Mesenteric fat pad (tissue), 1 donor: ENCODE measurements at places on chromosomes 5 and 9. TPM values are rescaled to one million over a fixed set of nuclear protein-coding genes. Genes with fewer than 3 reads are reported as not detected.
A peak's percentile ranks its signal among the peaks of the same experiment; 100 is the strongest.

- no peak for DNase-seq
Measured at GRCh38 chr5:108507631-108508030, 125.7 kb upstream of the FBXL17 start.

Gene TEX48
- not detected for total RNA-seq

Gene GPR150
- total RNA-seq, result 0.32 TPM

Gene DNAJC21
- total RNA-seq, result 34.9 TPM

DNA sequence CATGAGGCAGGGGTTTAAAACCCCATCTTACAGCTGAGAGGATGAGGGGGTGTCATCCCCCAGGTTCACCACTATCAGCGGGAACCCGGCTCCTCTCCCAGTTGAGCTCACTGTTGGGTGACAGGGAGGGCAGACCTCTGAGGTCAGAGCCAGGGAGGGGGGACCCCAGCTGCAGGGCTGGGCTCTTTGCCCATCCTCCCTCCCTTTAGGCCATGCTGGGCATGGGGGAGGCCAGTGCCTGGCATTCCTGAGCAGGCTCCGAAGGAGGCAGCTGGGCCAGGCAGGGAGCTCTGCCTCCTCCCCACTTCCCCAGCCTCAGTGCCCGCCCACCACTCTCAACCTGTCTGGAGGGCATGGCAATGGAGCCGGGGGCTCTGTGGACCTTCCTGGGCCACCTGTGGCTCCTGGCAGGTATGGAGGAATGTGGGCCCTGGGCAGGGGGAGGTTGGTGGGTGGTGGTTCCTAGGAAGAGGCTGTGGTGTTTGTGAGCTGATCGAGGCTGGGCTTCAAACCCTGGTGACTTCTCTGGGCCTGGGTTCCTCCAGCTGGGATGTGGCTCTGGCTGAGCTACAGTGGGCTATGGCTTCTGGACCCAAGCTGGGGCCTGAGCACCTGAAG lies 12.6 kb downstream of the CRB2 start:
- no peak for DNase-seq

Gene FAF2
- 34.2 TPM for total RNA-seq

- no peak for DNase-seq
Measured at GRCh38 chr5:54870271-54870670, 115.1 kb downstream of the ESM1 start.

Gene LHX2
- total RNA-seq, result 0.80 TPM

GRCh38 chr9:103713631-103714030 lies 380.5 kb upstream of the SMC2 start:
- no peak for DNase-seq

DNA sequence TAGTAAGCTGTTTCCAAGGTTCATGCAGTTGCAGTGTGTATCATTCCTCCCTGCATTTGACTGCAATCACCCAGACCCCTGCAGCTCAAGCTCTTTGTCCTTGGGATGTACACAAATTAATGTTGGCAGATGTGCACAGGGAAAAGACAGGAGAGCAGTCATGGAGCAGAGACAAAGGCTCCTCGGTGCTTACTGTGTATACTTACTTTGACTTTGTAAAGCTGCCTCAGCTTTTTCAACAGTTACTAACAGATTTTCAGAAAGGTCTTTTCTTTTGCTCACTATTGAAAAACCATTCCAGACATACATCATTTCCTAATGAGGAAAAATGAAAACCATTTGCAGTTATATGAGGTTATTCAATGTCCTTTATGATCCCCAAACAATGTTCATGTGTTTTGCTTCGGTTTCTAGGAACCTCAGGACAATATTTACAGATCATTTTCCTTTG lies 124.9 kb downstream of the TTC39B start:
- no peak for DNase-seq

DNA sequence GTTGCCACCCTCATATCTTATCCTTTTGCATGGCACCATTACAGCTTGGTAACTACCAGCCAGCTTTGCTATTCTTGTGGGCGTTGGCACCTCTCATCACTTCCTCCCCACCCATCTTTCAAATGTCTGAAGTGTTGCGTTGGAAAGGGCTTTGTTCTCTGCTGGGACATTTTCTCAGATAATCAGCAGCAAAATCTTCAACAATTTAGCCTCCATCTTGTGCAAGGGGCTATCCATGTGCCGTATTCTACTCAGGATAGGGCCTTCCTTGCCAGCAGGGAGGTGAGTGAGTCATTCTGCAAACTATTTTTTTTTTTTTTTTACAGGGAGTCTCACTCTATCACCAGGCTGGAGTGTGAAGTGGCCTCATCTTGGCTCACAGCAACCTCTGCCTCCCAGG lies 62.1 kb upstream of the NUDT12 start:
- no peak for DNase-seq

GRCh38 chr5:134793111-134793510 lies 34.5 kb downstream of the DDX46 start:
- no peak for DNase-seq

DNA sequence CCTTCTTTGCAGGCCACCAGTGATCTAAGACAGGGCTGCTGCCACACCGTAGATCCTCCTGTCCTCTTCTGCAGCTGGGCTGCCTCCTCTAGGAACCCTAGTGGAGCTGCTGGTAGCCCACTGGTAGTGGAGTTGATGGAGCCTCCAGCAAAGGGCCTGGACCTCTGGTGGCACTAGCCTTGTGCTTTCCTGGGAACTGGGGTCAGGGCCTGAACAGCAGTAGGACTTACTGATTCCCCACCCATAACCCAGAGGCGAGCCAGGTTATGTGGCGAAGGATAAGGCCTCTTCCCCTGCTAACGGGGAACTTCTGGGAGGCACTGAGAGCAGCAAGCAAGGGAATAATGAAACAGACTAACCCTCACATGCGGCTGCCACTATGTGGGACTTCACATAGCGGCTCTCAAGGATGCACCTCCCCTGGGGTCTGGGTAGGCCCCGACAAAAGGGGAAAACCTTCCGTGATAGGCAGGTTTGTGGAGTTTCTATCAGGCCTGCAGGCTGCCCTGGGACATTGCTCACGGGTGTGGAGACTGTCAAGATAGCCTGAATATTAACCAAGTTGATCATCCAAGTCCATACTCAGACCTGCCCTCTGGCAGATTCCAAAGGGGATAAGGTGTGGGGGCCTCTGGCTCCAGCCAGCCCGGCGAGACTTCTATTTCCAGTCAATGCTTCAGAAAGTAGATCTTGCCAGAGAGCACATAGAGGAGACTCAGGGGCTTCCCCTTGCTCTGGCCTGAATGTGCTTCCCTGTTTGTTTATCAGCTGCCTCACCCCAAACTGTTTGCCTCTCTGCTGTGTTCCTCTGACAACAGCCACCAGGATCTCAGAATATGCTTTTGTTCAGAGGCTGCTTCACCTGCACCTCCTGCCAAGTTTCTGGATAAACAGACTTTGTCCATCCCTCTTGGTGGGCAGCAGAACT lies 7.4 kb downstream of the SLC22A4 start:
- no peak for DNase-seq

GRCh38 chr9:125479846-125480615 lies 218.4 kb downstream of the GAPVD1 start:
- DNase-seq, result no peak

DNA sequence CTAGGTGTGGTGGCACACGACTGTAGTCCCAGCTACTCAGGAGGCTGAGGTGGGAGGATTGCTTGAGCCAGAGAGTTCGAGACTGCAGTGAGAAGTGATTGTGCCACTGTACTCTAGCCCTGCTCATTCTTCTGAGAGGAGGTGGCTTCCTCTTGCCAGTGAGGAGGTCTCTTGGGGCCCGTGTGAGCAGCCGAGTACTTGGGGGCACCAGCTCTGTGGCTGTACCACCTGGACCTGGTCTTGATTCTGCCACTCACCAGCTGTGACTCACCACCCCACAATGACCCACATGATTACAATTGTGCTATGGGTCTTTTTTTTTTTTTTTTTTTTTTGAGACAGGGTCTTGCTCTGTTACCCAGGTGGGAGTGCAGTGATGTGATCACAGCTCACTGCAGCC lies 18.0 kb upstream of the CRB2 start:
- DNase-seq, result no peak

- DNase-seq, result no peak
Measured at GRCh38 chr5:33180900-33181299, 259.9 kb upstream of the TARS1 start.

- DNase-seq, result no peak
Measured at GRCh38 chr9:76378367-76379073, 15.7 kb downstream of the RFK start.

- no peak for DNase-seq
Measured at GRCh38 chr5:161539016-161539415, 7.5 kb downstream of the GABRB2 start.

Gene GZMA
- total RNA-seq, result 1.0 TPM

DNA sequence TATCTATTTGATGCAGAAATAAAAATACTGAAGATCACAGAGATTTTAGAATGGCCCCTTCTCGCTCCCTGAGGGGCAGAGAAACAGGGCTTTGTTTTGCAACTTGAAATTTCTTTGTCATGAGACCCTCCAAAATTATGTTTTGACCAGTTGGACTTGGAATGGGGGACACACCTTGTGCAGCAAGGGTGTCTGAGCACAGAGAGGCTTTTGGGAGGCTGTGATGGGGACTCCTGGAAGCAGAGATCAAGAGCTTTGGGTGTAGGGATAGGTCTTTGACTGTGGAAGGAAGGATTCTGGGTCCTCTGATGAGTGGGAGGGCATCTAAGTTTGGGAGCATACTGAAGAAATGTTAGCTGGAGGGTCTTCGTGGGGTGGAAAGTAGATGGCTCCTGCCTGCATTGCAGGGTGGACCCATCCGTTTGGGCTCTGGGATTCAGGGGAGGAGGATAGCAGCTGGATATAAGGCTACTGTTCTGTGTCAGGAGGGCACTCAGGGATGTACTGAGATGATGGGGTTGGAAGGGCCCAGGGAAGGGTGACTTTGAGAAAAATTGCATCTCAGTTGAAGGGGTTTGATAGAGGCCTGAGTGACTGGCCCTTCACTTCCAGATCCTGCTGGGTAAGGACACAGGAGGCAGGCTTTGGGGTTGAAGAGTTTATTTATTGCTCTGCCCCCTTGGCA lies 1.8 kb upstream of the MYORG start:
- DNase-seq, result no peak

DNA sequence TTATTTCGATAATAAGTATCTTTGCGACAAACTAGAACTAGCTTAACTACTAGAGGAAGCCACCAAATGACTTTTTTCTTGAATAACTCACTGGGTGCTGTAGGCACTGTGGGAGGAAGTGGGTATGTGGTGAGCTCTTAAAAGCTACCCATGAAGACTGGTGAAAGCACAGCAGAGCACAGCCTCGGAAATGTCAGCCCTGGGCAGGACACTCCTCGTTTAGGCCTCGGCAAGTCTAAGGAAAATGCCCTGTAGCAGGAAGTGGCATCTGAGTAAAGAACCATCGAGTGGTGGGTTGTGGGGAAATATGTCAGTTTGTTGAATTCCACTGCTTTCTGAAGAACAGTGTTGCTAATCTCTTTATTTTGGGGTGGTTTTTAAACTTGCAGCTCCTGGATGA lies 44.0 kb upstream of the NCS1 start:
- DNase-seq, result no peak

Gene BTNL9
- 407 TPM for total RNA-seq

DNA sequence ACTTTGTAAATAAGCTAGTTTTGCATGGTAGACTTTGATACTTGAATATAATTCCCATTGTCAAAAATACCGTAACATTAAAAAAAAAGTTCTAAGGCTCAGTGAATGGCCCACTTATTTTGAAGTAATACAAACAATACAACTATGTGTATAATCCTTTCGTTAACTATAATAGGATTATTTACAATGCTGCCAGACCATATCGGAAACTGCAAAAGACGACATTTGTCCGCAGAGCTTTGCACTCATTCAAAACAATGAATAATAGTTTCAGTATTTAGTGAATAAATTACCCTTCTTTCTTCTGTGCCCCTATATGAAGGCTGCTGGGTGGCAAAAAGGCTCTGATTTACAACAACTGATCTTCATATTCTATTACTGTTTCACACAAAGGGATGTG lies 121.8 kb downstream of the DROSHA start:
- DNase-seq, result no peak

DNA sequence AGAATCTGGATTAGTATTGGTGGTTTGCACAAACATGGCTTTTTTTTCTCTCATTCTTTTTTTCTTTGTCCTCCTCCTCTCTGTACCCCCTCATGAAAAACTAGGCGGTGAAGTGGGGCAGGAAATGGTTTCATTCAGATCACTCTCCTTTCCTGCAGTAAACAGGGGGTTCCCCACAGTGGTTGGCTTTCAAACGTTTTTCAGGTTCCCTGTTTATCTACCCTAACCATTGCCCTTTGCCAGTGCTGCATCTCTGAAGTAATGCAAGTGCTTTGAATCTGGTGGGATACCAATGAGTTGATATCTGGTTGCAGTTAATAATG lies 29.8 kb downstream of the NR4A3 start:
- DNase-seq, result no peak

- DNase-seq, result no peak
Measured at GRCh38 chr5:55300890-55301289, 6.6 kb downstream of the DHX29 start.

- DNase-seq, result no peak
Measured at GRCh38 chr5:149728303-149728702, 1.8 kb upstream of the PPARGC1B start.

- no peak for DNase-seq
Measured at GRCh38 chr5:4022056-4022670, 426.5 kb downstream of the IRX1 start.

Gene IFNA21
- not detected for total RNA-seq

DNA sequence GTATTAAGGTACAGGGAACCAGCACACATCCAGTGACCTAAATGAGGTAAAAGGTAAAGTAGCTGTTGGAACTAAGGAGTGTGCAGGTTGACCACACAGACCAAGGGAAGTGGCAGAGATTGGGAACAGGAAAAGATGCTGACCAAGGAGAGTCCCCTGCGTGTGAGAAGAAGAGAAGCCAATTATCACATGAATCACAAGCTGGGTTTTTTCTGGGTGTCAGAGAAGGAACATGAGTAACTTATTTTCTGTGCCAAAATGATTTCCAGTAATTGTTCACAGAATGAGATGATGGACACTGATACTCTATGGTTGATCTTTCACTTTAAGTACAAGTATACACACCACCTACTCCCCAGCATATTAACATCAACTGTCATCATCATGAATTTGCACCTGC lies 130.7 kb upstream of the ACO1 start:
- no peak for DNase-seq

DNA sequence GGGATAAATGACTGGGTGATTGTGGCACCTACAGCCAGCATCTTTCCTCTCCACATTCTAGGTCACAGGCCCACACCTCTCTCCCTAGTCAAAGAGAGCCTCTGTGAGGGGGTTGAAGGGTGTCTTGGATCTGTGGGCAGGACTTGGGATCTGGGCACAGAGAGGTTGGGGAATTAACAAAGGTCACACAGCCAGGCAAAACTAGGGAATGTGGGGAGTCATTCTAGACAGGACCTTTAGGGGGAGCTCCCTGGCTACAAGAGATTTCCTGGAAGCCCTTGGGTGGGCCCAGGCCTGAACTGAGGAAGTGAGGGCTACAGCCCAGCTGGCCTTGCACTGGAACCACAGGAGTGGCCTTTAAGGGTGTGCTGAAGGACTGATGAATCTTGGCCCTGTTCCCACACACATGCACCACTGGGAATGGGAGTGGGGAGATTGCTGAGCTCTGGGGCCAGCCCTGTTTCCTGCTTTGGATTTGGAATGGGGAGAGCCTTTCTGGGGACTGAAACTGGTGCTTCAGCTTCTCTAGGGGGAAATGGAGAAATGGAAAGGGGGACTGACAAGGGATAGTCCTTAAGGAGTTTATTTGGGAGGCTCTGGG lies 12.4 kb upstream of the CXXC5 start:
- DNase-seq, result peak; percentile 91

- DNase-seq, result no peak
Measured at GRCh38 chr9:20378851-20379250, 243.4 kb downstream of the MLLT3 start.

Gene SLF1
- 3.3 TPM for total RNA-seq
